ENCODE measurements at places on chromosomes 12 and 14. TPM values are rescaled to one million over a fixed set of nuclear protein-coding genes. Genes with fewer than 3 reads are reported as not detected.

DNA sequence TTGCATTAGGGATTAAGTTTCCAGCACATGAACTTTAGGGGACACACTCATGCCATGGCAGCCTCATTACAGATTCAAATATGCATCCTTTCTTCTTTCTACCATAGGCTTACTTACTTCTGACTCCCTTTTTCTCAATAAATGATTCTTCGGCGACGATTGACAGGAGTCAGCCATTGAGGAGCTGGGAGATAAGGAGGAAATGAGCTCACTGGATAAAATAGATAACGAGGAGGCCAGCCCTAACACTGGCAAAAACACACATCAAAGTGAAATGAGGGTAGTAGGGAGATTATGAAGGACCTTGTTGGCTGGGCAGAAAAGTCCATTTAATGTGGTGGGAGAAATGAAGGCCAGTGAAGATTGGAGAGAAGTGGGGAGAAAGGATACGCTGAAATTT, 172.2 kb downstream of the SLC41A2 start:
- H3K4me3 ChIP-seq: no peak overlapping the region
- no peaks in the 10 kb centered on the region for H3K27me3 ChIP-seq
- H3K36me3 ChIP-seq: no peaks in the 10 kb centered on the region

- H3K27ac ChIP-seq: no peak overlapping the region
- DNase-seq: no peak
- H3K27me3 ChIP-seq: no peaks in the 10 kb centered on the region
- H3K4me1 ChIP-seq: no peaks in the 10 kb centered on the region
- no peak overlapping the region for H3K4me3 ChIP-seq
- no peaks in the 10 kb centered on the region for H3K36me3 ChIP-seq
Observed at GRCh38 chr14:82313889-82314288, 780.2 kb upstream of the SEL1L start.

DNA sequence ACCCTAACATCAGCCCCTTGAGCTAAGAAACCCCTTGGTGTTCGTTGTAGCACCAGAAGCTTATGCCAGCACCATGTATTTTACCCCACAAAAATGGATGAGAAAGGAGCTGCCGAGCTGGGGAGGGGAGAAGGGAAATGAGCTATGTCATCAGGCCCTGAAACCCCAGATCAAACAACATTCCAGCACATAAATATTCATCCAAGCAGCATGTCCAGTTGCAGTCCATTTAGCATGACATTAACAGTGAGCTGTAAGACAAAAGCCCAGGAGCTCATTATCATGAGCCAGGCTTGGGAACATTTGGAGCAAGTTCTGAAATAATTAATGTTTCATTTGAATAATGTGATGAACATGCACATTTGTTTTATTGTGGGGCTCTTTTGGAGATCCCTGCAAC, 630.1 kb upstream of the TMEM132C start:
- H3K36me3 ChIP-seq: no peaks in the 10 kb centered on the region
- H3K27me3 ChIP-seq: no peaks in the 10 kb centered on the region
- H3K27ac ChIP-seq: no peak overlapping the region

- DNase-seq: no peak
- H3K4me1 ChIP-seq: no peaks in the 10 kb centered on the region
- H3K27ac ChIP-seq: no peak overlapping the region
- H3K4me3 ChIP-seq: no peak overlapping the region
Observed at GRCh38 chr12:60152756-60153155, 556.9 kb downstream of the SLC16A7 start.

KRT6C gene
- not detected for total RNA-seq

PIP4K2C gene
- 22.7 TPM for total RNA-seq

SLC6A15 gene
- 0.40 TPM for total RNA-seq

SLC41A2 gene
- total RNA-seq: 22.4 TPM

PPFIBP1 gene
- 76.0 TPM for total RNA-seq

All from esophagus muscularis mucosa (tissue), 4 donors.